T-helper 17 cell (primary cell): ENCODE measurements at places on chromosomes 12 and 14.

DNA sequence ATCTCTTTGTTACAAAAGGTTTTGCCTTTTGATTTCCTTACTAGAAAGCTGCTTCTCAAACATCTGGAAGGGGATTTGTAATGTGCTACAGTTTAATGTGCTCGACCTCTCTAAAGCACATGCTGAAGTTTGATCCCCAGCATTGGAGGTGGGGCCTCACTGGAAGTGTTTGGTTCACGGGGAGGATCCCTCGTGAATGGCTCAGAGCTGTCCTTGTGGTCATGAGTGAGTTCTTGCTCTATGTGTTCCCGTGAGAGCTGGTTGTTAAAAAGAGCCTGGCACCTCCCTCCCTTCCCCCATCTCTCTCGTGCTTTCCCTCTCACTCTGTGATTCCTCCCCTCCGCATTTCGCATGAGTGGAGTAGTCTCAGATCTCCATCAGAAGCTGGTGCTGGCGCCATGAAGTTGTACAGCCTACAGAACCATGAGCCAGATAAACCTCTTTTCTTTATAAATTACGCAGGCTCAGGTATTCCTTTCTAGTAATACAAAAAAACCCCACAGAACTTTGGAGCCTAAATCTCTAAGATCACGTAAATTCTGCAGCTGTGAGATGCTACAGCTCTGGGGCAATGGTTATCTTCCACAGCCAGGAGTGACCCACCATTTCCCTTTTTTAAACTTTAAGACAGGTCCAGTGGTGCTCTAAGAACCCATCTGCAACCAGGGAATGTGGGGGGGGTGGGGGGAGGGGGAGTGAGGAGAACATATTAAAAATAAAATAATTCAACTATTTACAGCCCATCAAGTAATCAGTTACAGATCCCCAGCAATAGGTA lies 214.4 kb downstream of the FOXN3 start:
- no peak for DNase-seq

DNA sequence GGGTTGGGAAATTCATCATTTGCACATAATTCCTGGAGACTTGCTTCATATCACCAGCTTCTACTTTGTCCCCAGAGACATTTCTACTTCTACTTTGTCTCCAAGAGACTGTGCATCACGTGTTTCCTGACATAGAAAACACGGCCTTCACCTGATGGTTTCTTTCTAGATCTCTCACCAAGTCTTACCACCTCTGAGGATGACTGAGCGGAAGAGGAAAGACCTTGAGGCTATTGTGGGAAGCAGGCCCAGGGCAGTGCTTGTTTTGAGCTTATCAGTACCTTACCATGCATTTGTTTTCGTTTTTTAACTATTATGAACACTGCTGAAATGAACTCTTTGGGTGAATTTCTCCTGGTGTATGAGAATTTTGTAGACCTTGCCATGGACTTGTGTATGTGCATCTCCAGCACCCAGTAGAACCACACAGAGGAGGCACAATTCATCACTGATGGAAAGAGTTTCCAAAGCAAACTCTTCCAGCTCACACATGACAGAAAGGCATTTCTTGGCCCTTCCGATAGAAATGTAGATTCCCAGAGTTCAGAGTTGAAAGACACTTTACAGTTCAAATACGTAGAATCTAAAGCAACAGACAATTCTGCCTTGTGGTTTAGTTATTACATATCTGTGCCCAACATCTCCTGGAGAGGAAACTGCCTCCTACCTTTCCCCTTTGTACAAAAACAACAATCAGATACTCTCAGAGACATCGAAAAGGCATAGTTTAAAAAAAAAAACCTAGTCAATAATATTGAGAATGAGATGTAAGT lies 434.7 kb downstream of the FUT8 start:
- DNase-seq, result peak; percentile 19

- DNase-seq, result no peak
Measured at GRCh38 chr12:112843287-112843686, 51.7 kb downstream of the RPH3A start.

DNA sequence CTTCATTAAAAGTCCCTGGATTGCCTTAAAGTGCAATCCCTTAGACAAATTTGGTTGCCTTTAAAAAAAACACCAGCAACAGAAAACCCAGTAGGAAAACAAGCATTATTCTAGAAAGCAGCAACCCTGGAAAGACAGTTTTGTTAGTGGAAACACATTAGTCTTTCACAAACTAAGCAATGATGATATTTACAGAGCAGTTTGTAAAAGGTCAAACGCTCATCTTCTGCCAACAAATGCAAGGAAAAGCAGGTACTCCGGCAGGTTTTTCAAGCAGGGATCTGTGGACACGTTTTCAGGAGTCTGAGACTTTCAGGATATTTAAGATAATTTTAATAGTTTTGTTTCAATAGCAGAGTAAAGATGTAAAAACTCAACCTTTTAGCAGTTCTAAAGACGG lies 202.2 kb downstream of the EXOC5 start:
- DNase-seq, result no peak

- DNase-seq, result no peak
Measured at GRCh38 chr12:42343721-42344120, 17.8 kb downstream of the PPHLN1 start.

- no peak for DNase-seq
Measured at GRCh38 chr14:85319101-85319500, 210.8 kb upstream of the FLRT2 start.

- DNase-seq, result no peak
Measured at GRCh38 chr12:6341417-6342139, at the start of gene TNFRSF1A. Gene TNFRSF1A (minus strand): TSS chr12:6342076. CDS start chr12:6341814, 262 bp downstream.

DNA sequence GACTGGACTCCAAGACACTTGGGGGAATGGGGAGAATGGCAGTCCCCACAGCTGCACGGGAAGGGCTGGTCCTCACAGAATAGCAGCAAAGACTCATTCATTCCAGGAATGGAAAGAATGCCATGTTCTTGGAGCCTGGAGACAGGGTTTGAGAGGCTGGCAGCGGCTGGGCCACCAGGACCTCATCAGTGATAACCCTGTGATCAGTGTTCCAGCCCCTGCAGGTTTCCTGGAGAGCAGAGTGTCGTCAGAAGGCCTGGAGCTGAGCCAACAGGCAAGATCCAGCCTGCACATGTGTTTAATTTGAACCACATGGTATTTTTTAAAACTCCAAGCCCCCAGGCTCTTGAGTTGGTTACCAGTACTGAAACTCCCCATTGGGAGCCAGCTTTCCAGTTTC lies 11.3 kb downstream of the BDKRB1 start:
- no peak for DNase-seq

- no peak for DNase-seq
Measured at GRCh38 chr12:27257104-27257843, 13.2 kb downstream of the STK38L start.

DNA sequence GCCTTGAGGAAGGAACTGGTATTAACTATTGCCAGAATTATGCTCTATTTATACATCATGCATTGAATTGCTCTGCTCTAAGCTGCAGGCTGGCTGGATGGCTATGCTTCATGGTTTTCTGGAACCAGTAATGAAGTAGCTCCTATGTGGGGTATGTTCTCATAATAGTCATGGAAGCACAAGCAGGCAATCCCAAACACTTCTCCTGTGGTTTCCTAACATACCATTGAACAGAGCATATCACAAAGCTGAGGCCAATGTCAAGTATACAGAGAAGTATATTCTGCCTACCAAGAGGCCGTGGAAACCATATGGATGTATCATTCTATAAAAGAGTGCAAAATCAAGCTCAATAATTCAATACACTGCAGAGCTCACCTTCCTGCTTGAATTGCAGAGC lies 1752.4 kb upstream of the FLRT2 start:
- DNase-seq, result no peak

DNA sequence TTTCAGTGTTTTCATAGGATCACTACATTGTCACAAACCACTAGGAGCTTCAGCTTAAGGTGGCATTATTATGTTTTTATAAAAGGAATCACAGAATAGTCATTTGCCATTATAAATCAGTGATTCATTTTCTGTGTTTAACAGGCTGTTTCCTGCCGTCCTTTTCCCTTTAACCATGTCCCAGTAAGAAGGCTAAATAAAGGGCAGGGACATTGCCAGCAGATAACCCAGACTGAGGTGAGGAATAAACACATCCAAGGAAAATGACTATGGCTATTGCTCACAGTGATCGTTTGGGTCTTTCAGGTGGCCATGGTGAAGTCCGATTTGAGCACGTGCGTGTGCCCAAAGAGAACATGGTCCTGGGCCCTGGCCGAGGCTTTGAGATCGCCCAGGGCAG lies 17.9 kb upstream of the ALDH2 start:
- DNase-seq, result no peak

DNA sequence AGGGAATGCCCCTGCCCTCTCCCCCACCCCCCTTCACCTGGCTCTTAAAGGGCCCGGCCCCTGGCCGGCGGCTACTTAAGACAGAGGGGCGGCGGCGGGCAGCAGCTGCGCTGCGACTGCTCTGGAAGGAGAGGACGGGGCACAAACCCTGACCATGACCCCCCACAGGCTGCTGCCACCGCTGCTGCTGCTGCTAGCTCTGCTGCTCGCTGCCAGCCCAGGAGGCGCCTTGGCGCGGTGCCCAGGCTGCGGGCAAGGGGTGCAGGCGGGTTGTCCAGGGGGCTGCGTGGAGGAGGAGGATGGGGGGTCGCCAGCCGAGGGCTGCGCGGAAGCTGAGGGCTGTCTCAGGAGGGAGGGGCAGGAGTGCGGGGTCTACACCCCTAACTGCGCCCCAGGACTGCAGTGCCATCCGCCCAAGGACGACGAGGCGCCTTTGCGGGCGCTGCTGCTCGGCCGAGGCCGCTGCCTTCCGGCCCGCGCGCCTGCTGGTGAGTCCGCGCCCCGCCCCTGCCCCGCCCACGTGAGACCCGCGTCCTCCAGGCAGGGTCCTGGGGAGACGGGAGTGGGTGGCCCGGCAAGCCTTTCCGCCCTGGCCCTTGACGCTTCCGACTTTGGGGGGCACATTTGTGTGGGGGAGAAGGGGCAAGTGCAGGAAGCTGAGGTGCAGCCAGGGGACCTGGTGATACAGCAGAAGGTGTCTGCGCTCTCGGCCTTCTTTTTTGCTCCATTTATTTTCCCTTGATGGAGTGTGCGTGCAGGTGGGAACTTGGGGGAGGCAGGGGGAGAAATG lies at the start of gene IGFBP6:
Gene IGFBP6 (plus strand): TSS at position 104 of the 790 bp plus-strand sequence. CDS start 51 bp downstream, at position 155.
- DNase-seq, result peak; percentile 53

DNA sequence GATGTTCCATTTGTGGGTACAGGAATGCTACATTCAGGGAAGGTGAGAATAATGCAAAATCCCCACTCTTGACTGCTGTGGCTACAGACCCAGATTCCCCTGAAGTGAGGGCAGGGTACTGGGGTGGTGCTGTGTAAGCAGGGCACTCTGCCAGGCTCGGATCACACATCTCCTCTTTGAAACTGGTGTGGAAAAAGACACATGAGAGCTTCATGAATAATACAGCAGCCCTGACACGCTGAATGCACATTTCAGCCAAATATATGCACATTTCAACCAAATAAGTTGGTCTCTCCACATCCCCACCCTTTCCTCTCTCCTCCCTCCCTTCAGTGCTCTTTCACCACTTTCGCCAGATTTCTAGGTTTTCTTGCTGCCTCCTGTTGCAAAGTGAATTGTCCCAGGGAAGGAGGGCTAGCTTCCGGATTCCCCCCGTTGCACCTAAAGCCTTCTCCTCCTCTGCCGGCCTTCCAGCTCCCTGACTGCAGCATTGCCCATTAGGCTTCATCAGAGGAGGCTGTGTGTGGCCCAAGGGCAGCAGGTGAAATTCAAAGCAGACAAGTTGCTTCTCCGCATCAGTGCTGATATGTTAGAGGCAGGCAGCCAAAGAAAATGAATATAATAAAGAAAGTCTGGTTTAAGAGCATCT lies 118.2 kb upstream of the TMCC3 start:
- DNase-seq, result no peak

DNA sequence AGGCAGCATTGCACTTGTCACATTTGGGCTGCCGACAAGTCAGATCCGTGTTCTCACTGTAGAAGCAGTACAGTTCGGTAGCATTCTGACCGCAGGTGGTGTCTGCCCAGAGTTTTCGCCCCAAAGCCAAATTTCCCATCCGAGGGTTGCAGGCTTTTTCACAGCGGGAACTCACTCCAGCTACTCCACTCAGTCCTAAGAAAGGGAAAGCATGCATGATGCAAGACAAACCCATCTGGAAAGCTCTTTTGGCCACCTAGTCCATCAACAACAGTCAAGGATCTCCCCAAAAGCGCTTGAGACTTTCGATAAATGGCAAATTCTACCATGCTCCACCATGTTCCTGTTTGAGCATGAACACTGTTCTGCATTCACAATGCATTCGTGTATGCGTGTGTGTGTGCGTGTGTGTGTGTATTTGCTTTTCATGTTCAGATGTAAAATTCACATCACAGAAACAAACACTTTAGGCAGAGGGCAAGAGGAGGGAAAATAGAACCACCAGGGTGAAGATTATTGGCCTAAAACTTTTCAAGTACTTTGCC lies 3.2 kb downstream of the NTN4 start:
- no peak for DNase-seq

DNA sequence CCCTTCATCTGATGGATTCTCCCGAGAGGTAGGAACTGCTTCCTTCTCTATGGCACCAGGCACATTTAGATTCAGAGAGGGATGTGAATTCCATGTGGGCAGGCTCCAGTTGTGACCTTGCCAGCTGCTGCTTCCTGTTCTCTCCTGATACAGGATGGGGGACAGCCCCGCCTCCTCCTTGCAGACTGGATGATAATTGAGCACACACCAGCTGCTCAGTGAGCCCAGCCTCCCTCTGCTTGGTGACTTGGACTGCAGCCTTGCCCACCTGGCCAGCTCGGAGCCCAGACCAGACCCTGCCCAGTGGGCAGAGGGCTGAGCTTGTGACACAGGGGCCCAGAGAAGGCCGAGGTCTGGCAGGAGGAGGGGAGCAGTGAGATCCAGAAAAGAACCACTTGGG lies 90.2 kb downstream of the CALM1 start:
- no peak for DNase-seq

DNA sequence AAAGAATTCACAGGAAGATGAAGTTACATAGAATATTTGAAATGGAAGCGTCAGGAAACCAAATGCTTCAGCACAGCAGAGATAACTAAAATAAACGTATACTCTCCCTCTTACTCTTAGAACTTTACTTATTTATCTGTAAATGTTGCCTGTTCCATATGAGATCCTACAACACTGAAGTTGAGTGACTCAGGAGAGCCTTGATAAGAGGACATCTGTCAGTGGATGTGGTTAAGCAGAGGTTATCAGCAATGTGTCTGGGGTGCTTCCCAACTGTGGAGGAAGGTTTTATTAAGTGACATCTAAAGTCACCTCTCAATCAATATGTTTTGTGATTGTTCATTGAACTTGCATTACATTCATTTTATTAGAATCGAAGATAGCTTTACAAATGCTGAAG lies 81.9 kb downstream of the NEDD1 start:
- DNase-seq, result no peak

- no peak for DNase-seq
Measured at GRCh38 chr14:55881577-55882241, 236.5 kb upstream of the PELI2 start.

GRCh38 chr12:31206038-31206670 lies 119.8 kb downstream of the SINHCAF start:
- no peak for DNase-seq

DNA sequence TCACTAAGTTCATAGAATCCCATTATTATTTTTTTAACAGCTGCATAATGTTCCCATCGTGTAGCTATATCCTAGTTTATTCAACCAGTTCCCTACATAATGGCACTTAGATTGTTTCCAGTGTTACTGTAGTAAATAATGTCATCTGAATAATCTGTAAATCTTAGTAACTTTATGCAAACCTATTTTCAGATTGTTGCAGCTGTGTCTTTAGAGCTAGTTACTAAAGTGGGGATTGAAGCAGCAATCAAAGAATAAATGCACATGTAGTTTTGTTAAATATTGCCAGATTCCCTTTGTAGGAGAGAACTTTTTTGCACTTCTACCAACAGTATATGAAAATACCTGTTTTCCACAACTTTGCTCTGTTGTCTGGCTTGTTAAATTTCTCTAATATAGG lies 13.1 kb downstream of the ARID2 start:
- DNase-seq, result no peak

GRCh38 chr14:103122585-103122946 lies 695 bp upstream of the TNFAIP2 start:
- no peak for DNase-seq
